ENCODE measurements at places on chromosomes 1 and 21.

- no peak for DNase-seq
Observed at GRCh38 chr21:44890338-44890931, 16.9 kb upstream of the PTTG1IP start.

- no peak for DNase-seq
Observed at GRCh38 chr1:151819227-151819835, 12.3 kb downstream of the RORC start.

DNA sequence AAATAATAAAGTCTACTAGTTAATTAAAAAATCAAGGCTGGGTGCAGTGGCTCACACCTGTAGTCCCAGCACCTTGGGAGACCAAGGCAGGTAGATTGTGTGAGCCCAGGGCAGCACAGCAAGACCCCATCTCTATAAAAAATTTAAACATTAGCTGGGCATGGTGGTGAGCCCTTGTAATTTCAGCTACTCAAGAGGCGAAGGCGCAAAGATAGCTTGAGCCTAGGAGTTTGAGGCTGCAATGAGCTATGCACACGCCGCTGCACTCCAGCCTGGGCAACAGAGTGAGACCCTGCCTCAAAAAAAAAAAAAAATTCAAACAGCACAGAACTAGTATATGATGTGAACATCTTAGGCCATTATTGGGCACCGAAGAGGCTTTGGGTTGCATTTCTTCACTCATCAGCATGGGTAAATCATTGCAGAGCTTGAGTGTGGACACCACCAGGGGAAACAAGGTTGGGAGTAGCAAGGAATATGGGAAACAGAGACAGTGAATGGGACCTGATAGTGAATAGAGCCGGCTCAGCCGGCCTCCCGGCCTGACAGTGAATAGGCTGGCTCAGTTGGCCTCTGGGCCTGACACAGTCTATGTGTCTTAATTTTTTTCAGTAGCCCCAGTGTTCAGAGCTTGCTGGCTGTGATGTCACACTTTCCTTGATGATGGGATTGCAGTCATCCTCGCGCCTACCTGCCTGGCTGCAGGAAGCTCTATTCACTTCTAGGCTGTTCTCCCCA is 89.1 kb upstream of the ERRFI1 start:
- no peak for DNase-seq

DNA sequence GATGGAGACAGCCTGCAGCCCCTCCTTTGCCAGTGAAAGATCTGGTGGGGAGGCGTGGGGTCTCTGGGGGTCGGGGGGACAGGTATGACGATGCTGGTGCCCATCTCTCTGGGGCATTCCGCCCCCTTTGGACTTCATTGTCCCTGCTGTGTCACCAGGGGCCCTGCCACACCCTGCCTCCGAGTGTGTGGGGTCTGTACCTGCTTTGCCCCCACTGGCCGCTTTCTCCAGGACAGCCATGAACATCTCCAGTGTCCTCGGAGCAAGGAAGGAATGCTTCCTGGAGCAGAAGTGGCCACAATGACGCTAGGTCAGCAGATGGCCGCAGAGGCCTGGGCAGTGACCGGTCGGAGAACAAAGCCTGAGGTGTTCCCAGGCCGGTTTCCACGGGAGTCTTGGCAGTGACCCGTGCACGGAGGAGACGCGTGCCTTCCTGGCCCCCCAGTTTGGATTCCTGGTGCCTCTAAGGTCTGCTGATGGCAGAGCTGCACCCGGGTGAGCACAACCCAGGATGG is 18.6 kb upstream of the TRAPPC10 start:
- no peak for DNase-seq

DNA sequence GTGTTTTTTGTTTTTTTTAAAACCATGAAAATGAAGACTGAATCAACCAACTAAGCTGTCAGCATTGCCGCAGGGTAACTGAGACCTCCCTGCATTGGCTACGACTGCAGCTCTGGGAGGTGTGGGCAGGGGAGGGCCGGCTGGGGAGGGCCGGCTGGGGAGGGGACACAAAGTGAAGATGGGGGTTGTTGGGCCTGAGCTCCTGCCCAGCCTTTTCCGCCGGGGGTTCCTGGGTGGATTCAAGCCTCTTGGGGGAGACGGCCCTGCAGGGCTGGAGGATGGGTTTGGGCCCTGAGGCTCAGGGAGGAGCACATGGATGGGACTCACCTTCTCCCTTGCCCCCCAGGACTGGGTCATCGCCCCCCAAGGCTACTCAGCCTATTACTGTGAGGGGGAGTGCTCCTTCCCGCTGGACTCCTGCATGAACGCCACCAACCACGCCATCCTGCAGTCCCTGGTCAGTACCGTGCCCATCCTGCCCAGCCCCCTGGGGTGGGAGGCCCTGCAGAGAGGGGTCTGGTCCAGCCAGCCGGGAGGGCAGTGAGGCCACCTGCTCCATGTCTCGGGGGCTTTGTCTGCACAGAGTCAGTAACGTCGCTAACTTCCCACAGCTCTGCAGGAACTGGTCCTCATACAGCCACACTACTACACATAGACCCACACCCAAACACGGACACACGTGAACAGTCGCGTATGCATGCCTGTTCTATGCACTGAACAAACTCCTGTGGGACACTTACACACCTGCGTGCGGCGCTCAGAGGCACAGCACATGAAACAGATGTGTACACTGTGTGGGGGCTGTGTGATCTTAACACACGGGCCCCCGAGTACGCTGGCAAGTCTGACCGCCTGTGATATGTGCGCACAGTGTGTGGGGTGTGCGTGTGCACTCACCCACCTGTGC is 31.5 kb downstream of the BMP8A start:
- DNase-seq: no peak

GRCh38 chr1:36306210-36306901 is at the start of gene SH3D21:
TSS of gene SH3D21 (plus strand) at chr1:36306368. CDS start at chr1:36306421, 53 bp downstream.
- DNase-seq: peak; percentile 69

- DNase-seq: no peak
Observed at GRCh38 chr1:17066361-17067068, 12.7 kb upstream of the SDHB start.
